ENCODE measurements at places on chromosomes 1 and 21.
A peak's percentile ranks its signal among the peaks of the same experiment; 100 is the strongest.

DNA sequence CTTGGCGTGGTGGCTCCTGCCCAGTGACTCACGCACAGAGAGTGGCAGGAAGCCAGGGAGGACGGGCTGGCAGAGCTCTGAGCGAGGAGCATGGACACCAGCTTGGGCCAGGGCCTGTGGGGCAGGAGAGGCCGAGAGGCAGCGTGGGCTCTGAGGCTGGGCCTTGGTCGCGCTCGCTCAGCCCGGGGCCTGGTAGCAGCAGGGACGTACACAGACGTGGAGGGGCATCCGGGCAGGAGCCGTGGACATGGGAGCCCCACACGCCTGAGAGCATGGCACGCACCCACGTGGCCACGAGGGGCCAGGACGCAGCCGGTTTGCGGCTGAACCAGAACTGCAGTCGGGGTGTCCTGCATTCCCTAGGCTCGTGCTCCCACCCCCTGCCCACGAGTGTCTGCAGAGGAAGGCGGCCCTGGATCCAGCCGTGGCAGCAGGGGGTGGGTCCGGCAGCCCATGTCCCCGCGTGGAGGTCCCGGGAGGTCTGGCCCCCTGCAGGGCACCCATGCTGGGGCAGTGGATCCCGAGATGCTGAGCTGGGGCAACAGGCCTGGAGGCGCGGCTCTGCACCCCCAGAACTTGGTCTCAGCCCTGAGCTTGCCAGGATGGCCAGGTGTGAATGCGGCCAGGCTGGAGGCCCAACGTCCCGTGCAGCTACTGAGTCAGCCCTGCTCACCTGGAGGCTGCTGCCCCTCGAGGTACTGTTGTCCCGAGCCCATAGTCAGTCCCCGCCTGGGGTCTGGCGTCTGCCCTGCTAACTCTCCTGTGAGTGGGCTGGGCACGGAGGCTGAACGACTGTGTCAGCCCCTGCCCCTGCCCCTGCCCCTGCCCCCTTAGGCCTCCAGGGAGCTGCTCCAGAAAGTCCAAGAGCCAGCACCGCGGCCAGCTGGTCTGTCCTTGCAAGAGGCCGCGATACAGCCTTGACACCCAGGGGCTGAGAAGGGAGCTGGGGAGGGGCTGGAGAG, 61.6 kb downstream of the SLX9 start:
- no peak for DNase-seq

DNA sequence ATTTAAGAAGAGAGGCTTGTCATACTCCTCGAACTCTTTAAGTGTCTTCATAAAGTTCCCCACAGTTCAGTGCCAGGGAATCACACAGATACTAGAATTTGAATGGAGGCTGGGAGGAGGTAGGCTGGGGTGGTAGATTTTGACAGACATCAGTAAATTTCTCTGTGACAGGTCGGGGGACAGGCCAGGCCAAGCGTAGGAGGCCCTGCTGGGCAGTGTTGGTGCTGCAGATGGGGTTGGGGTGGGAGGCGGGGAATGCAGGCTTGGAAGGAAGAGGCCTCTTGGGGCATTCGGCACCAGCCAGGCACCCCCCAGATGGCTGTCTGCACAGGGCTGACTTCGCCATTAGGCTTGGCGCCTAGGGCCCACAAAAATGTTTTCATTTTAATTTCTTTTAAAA, 84.0 kb downstream of the MAN1C1 start:
- DNase-seq = no peak

- no peak for DNase-seq
These were observed 163.1 kb upstream of the USP25 start for GRCh38 chr21:15566703-15567102.

GRCh38 chr1:201552941-201553351, 14.0 kb downstream of the NAV1 start:
- no peak for DNase-seq

GRCh38 chr1:220884109-220884980, 5.1 kb downstream of the HLX start:
- no peak for DNase-seq

DNA sequence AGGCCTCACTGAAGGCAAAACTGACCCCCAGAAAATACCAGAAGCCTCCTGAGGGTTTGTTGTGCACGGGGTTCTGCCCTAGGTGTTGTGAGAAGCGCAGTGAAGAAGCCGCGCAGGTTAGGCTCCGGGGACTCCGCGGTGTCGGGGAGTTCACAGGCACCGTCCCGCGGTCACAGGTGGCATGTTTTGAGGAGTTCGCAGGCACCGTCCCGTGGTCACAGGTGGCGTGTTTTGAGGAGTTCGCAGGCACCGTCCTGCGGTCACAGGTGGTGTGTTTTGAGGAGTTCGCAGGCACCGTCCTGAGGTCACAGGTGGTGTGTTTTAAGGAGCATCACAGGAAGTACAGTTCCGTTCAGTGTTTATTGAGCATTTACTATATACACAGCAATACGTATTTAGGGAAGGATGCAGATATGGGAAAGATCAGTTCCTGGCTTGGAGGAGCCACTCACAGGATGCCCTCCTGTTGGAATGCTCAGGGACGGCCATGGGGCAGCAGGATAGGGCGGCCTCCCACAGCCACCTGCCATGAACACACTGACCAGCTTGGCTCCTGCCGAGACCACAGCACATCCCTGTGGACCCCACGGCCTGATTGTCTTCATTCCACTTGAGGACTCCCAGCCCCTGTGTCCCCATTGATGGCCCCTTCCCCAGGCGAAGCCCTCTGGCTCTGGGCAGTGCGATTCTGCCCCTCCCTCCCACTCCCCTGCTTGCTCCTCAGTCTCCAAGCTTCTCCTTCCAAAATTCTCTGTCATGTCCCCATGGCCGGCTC, 86.0 kb upstream of the VAMP3 start:
- no peak for DNase-seq

- no peak for DNase-seq
These were observed 424.8 kb upstream of the PLXNA2 start for GRCh38 chr1:208668991-208669390.

DNA sequence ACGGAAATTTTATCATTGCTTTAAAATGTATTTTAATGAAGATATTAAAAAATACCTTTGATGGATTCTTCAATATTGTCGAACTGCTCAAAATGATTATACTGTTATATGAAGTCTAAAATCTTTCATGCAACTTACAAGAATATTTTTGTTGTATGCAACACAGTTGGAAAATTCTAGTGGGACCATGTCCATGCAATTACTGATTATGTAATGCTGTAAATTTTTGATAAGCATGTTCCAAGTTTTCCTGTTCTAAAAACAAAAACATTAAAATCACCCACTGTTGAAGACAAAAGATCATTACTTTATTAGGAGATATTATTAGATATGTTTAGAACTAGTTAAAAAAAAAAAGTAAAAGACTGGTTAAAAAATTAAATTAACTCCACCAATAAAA, 132.8 kb downstream of the NFIA start:
- DNase-seq = no peak

GRCh38 chr1:230123280-230124185, 56.5 kb downstream of the GALNT2 start:
- DNase-seq = no peak

GRCh38 chr1:155990005-155990739, 11.8 kb upstream of the ARHGEF2 start:
- DNase-seq = no peak

- no peak for DNase-seq
These were observed 60.1 kb downstream of the HNRNPR start for GRCh38 chr1:23283667-23284602.

- no peak for DNase-seq
These were observed 482.4 kb downstream of the NPHP4 start for GRCh38 chr1:5509664-5510452.

DNA sequence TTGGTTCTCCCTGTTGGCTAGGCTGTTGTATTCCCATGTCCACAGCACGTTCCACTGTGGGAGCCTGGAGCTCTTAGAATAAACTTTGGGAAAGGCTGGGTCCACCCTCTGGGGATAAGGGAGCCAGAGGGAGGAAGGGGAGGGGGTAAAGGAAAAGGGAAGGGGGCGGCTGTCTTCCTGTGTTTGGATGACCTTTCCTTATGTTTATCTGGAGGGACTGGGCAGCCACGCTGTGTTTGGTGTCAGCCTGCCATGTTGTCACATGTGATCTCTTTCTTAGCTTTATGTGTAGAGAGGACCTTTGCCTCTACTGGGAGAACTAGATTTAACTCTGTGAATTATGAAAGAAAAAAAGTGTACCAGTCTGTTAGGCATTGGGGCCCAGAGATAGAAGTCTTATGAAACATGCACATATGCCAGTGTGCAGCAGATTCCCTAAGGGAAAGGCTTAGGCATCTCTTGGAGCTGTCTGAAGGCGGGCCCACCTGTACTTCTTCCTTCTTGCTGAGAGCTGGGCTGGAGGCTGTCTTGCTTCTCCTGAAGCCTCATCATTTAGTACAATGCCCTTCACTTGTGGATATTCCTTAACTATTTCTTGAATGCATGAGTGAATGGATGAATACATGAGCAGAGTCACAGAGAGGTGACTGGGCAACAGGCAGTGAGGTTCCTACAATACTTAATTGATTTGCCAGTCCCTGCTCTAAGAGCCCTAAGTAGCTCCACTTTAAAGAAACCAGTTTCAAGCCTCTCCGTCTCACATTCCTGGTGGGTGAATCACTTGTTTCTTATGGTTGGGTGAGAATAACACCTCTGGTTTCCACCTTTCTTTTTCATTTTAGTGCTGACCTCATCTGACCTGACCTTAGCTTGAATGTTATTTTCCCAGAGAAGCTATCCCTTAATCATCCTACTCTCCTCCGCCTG, 62.5 kb upstream of the ARHGAP29 start:
- no peak for DNase-seq

- DNase-seq = no peak
These were observed 34.7 kb downstream of the STYXL2 start for GRCh38 chr1:167128261-167129227.

DNA sequence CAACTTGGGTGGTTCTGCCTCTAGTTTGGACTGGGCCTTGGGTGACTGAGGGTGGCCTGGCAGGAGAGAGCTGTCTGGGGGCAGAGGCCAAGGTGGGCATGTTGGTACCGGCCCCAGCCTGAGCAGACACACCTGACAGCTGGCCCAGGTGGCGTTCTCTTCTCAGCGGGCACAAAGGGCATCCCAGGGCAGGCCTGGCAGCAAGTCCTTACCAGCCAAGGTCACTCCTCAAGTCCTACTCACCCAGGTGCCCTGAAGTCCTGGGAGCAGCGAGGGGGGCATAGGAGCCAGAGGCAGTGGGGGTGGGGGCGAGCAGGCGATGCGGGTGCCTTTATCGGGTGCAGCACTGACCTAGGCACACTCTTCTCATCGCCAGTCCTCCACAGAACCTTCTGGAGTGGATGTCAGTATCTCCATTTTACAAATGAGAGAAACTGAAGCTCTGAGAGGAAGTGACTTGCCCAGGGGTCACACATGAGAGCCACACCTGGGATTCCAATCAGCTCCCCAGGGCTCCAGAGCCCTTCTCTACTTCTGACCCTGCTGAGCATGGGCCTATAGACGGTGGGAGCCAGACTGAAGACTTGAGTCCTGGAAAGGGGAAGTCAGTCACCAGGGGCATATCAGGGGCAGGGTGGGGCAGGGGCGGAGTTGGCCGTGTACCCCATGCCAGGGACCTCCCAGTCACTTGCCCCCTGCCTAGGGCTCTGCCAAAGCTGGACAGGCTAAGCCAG, 587 bp upstream of the SLC25A34 start:
- no peak for DNase-seq

DNA sequence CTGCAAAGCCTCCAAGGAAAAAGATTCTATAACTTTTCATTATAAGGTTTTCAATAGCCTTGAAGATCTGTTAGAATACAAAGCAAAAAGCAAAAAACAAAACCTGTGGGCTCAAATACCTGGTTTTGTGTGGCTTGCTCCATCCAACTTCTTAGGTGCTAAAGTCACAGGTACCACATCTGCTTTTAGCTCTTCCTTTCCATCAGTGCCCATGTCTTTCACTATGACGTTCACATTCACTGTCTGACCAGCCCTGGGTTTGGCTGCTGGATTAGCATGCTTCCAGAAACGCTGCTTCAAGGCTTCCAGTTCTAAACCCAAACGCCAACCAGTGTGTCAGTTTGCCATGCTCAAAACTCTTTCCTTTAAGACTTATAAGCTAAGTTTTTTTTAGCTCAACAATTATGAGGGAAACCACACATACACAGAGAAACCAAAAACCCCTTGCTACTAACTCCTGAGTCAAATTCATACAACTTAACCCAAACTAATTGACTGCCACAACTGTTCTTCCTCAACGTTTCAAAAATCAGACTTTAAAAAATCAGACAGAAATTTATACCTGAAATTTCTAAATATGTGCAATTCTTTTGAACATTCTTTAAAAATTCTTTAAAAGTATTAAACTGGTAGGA, 16.0 kb downstream of the CLSPN start:
- no peak for DNase-seq

DNA sequence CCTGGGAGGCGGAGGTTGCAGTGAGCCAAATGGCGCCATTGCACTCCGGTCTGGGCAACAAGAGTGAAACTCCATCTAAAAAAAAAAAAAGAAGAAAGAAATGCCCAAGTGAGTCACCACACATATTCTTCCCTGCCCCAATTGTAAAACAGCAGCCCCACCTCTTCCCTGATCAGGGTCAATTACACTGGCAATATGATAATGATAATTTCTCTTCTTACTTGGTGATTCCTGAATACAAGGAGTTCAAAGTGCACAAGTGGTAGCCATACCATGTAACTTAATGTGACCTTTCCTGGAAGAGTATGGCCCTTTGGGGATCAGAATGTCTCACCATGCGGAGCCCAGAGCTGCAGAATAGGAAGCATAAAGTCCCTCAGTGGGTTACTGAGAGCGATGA, 11.8 kb upstream of the CGN start:
- DNase-seq = no peak

- DNase-seq = no peak
These were observed 7.8 kb downstream of the VANGL2 start for GRCh38 chr1:160407839-160408801.

- DNase-seq = peak; percentile 46
These were observed 11.7 kb downstream of the C1orf216 start for GRCh38 chr1:35706846-35707600.

GRCh38 chr1:39379187-39379586, 112.2 kb upstream of the BMP8A start:
- no peak for DNase-seq

DNA sequence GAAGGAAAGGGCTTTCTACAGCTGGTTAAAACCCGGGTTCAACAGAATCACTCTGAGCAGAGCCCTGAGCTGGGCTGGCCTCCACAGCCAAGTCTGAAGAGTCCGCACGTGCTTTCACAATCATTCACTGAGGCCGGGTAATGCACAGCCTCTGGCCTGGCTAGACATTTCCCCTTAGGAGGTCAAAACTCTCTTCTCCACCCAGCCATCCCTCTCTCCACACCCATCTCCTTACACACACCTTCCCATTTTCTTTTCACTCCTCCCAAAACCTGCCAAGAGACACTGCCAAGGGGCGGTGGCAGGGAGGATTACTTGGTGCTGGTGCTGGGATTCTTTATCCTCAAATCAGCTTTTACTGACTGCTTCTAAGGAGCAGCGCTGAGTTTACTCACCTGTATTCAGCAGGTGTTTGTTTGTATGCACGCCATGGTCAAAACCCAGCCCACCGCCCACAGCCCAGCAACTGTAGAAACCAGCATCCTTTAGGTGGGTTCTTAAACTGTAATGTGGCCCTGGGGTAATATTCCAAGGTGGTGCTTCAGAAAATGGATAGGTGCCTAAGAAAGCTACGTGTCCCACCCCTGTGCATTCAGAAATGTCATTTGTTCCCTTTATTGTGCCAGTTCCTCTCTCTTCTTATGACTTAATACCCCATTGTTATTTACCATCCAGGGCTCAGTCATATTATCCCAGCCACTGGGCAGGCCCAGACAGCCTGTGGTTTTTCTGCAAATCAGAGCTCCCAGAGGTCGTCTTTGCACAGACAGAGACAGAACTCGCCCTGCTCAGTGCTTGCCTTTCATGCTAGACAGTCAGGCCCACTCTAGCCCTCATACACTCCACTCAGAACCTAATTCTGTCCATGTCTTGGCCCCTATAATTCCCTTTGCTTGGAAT, 80.2 kb downstream of the ADSS2 start:
- DNase-seq = peak; percentile 48

GRCh38 chr1:28280977-28281381, 21.7 kb downstream of the SESN2 start:
- no peak for DNase-seq
